ENCODE measurements at places on chromosomes 6 and 20. TPM values are rescaled to one million over a fixed set of nuclear protein-coding genes. Genes with fewer than 3 reads are reported as not detected.

- no peak for DNase-seq
Observed at GRCh38 chr6:119821380-119821779, 471.8 kb upstream of the MAN1A1 start.

- DNase-seq = no peak
Observed at GRCh38 chr6:89024456-89024855, 56.1 kb upstream of the PNRC1 start.

The MEI4 gene
- not detected for total RNA-seq

DNA sequence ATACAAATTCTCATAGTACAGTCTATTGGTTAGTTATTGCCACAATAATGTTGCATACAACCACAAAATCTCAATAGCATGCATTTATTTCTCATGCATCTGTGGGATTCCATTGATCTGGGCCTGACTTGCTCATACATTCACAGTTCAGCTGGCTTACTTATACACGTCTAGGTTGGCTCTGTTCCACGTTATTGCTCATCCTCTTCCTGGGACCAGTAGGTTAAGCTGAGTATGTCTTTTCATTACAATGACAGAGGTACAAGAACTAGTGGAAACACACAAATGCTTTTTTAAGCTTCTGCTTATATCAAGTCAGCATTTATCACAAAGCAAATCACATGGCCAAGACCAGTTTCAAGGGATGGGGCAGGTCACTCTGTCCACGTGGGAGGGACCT, 485.3 kb upstream of the BTBD3 start:
- no peak for DNase-seq

The ASIP gene
- total RNA-seq = not detected

DNA sequence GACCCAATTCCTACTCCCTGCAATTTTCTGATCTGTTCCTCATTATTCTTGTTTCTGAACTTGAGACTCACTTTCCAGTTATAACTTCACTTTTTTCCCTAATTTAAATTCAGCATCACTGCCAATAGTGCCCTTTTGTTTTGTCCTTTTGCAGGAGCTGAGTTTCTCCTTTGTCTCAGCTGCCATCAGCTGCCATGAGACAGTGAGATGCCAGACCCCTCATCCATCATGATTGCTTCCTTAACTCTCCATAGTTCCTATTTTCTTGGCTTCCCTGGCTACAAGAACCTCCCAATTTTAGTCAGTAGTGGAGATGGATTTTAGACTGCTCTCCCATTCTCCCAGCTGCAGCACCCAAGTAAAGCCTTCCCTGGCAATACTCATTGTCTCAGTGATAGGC, 518.1 kb downstream of the HDGFL1 start:
- no peak for DNase-seq

The OR12D3 gene
- total RNA-seq = not detected

The BCLAF1 gene
- 144 TPM for total RNA-seq

DNA sequence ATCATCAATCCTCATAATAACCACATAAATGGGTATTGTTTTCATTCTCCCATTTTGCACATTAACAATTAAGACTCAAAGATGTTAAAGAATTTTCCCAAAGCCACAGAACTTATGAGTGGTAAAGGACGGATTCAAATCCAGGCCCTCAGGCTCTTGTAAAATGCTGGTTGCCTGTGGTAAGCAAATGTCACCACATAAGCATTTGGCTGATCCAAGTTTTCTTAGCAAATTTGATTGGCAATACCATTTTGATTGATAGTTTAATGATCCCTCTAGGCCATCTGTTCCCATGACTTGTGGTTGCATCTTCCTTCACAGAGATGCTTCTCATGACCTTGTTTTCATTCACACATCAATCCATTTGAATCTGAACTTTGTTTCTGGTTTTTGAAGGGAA, 252.0 kb upstream of the RIN2 start:
- no peak for DNase-seq
